Stomach (tissue), 19 donors: ENCODE measurements at places on chromosomes 2 and 18. TPM values are rescaled to one million over a fixed set of nuclear protein-coding genes. Genes with fewer than 3 reads are reported as not detected.

The ECEL1 gene
- 1.1 TPM for total RNA-seq

The PRLH gene
- total RNA-seq = not detected

The MDH1B gene
- total RNA-seq = not detected

DNA sequence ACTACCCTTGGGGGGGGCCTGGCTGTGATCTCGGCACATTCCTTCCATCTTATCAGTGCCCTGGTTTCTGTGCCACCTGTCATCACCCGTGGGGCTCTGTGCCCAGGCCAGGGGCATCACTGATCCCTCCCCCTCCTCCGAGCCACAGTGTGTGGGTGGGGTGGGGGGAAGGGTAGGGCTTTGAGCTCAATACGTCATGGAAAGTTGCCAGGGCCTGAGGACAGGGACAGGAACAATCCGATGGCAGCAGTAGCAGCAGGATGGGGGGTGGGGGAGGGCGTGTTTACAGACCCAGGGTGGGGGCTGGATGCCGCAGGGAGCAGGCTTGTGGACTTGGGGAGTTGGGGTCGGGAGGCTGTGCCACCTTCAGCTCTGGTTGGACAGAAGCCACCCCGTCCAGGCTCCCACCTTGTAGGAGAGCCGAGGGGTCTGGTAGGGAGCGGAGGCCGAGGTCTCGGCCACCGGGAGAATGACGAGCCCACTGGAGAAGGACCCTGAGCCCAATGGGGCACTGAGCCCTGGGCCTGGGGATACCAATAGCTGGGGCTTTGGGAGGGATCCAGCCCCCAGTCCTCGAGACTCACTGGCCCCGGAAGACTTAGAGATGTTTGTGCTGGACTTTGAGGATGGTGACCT is 3.5 kb downstream of the SLC4A3 start:
- DNase-seq = no peak
- no peak overlapping the region for H3K4me3 ChIP-seq
- H3K27ac ChIP-seq = no peak overlapping the region
- no peaks in the 10 kb centered on the region for H3K27me3 ChIP-seq
- H3K4me1 ChIP-seq = peaks cover 7% of the 10 kb centered on the region

DNA sequence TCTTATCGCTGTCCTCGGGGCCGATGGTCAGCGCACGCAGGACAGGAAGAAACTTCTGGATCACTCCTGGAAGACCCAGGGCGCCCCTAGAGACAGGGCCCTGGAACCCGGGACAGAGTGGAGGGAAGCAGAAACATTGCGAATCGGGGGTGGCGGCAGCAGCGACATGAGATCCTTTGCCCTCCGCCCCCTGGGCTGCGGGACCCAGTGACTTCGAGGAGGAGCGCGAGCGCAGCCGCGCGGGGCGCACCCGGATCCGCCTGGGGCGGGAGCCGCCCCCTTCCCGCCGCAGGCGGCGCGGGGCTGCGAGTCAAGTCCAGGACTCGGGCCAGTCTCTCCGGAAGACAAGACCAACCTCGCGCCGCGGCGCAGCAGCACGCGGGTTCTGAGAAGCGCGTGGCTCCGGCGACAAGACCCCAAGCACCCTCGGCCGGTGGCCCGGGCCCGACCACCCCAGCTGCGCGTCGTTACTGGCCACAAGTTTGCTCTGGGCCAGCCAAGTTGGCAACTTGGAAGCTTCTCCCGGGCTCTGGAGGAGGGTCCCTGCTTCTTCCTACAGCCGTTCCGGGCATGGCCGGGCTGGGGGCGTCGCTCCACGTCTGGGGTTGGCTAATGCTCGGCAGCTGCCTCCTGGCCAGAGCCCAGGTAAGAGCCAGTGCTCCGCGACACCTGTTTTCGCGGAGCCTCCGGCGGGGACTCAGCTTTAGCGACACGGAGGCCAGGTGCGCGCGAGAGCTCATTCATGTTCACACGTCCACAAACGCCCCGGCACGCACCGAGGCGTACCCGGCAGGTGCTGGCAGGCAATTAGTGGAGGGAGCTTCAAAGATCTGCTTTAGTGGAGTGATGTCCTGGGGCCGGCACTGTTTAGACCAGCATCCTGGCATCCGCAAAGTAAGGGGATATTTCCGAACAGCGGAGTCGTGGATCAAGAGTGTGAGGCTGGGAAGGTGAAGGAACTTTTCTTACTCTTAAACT is at the start of gene PTH2R:
TSS of gene PTH2R (plus strand) at position 319 of the 978 bp plus-strand sequence. CDS start at position 571, 252 bp downstream.
- peaks cover 12% of the 10 kb centered on the region for H3K27me3 ChIP-seq
- H3K27ac ChIP-seq = no peak within 1 kb of the TSS

DNA sequence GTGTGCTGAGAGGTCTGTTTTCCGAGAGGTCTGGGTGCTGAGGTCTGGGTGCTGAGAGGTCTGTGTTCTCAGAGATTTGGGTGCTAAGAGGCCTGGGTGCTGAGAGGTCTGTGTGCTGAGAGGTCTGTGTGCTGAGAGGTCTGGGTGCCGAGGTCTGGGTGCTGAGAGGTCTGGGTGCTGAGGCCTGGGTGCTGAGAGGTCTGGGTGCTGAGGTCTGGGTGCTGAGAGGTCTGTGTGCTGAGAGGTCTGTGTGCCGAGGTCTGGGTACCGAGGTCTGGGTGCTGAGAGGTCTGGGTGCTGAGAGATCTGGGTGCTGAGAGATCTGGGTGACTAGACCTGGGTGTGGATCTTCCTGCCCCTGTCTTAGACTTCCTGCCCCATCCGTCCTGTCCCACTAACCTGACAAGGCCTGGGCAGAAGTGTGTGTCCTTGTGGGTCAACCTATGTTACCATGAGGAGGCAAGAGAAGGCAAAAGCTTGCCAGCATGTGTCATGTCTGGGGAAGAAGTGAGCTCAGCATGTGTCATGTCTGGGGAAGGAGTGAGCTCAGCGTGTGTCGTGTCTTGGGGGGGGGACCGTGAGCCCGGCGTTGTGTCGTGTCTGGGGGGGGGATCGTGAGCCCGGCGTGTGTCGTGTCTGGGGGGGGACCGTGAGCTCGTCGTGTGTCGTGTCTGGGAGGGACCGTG is 69.3 kb downstream of the KCNG2 start:
- H3K27ac ChIP-seq = no peak overlapping the region
- no peak for DNase-seq
- H3K27me3 ChIP-seq = peaks cover 36% of the 10 kb centered on the region
- H3K4me1 ChIP-seq = no peaks in the 10 kb centered on the region
- no peaks in the 10 kb centered on the region for H3K36me3 ChIP-seq
- H3K4me3 ChIP-seq = no peak overlapping the region

GRCh38 chr18:72819050-72819449 is 48.7 kb downstream of the NETO1 start:
- no peaks in the 10 kb centered on the region for H3K27me3 ChIP-seq
- H3K4me3 ChIP-seq = no peak overlapping the region
- no peaks in the 10 kb centered on the region for H3K36me3 ChIP-seq

- H3K27ac ChIP-seq = no peak overlapping the region
- no peak for DNase-seq
- H3K4me1 ChIP-seq = peaks cover 16% of the 10 kb centered on the region
- no peaks in the 10 kb centered on the region for H3K27me3 ChIP-seq
- no peak overlapping the region for H3K4me3 ChIP-seq
- no peaks in the 10 kb centered on the region for H3K36me3 ChIP-seq
Measured at GRCh38 chr2:2850859-2851258, 519.8 kb upstream of the MYT1L start.

DNA sequence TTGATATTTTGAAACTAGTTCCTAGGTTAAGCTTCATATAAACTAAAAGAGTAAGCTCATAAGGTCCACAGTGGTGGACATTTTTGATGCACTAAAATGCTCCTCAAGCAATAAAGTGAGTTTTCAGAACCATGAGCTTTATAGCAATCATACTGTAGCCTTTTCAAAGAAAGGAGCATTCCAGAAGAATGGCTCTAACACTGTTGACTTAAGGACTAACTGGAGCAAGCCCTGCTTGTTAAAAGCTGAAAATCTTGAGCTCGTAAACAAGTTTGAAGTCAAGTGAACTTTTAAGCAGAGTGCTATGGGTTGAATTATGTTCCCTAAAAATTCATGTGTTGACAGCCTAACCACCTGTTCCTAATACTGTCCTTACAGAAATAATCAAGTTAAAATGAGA is 38.0 kb downstream of the KYNU start:
- H3K27me3 ChIP-seq = no peaks in the 10 kb centered on the region
- no peak overlapping the region for H3K27ac ChIP-seq
- H3K4me1 ChIP-seq = no peaks in the 10 kb centered on the region
- no peak for DNase-seq
- no peak overlapping the region for H3K4me3 ChIP-seq

- DNase-seq = peak; percentile 11
- H3K27me3 ChIP-seq = no peaks in the 10 kb centered on the region
- H3K4me3 ChIP-seq = no peak overlapping the region
- H3K36me3 ChIP-seq = no peaks in the 10 kb centered on the region
- no peak overlapping the region for H3K27ac ChIP-seq
- H3K4me1 ChIP-seq = no peaks in the 10 kb centered on the region
Measured at GRCh38 chr2:211349031-211349430, 792.6 kb downstream of the CPS1 start.

- H3K4me1 ChIP-seq = peaks cover 4% of the 10 kb centered on the region
- H3K27ac ChIP-seq = no peak overlapping the region
- DNase-seq = no peak
- no peaks in the 10 kb centered on the region for H3K36me3 ChIP-seq
Measured at GRCh38 chr2:138787053-138787666, 7.0 kb upstream of the NXPH2 start.

GRCh38 chr2:29841386-29842004 is 79.9 kb downstream of the ALK start:
- no peaks in the 10 kb centered on the region for H3K36me3 ChIP-seq
- DNase-seq = no peak
- no peaks in the 10 kb centered on the region for H3K27me3 ChIP-seq
- no peaks in the 10 kb centered on the region for H3K4me1 ChIP-seq
- no peak overlapping the region for H3K27ac ChIP-seq

DNA sequence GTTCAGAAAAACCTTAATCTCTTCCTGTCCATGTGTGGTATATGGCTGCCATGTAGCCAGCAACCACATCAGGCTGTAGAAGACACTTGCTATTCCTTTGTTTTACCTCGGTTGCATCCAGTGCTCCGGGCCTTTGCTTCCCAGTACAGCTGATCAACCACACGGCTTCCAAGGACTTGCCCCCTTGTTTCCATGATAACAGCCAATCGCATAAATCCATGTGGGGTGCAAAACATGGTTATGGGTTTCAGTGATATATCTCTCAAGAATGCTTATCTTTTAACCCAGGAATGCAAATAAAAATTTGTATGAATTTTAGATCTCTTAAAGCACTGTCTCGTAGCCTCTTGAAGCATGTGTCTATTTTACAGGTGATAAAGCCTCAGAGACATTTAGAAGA is 118.3 kb downstream of the MGAT5 start:
- no peak overlapping the region for H3K27ac ChIP-seq
- H3K4me3 ChIP-seq = no peak overlapping the region
- H3K4me1 ChIP-seq = peaks cover 4% of the 10 kb centered on the region
- no peak for DNase-seq
- peaks cover 14% of the 10 kb centered on the region for H3K36me3 ChIP-seq
- H3K27me3 ChIP-seq = no peaks in the 10 kb centered on the region
